Stimulated activated CD8-positive, alpha-beta memory T cell treated with anti-CD3 and anti-CD28 coated beads, Interleukin-7, amount 100 ng/mL, for 1 hour (primary cell): ENCODE measurements at places on chromosomes 11 and 22.

DNA sequence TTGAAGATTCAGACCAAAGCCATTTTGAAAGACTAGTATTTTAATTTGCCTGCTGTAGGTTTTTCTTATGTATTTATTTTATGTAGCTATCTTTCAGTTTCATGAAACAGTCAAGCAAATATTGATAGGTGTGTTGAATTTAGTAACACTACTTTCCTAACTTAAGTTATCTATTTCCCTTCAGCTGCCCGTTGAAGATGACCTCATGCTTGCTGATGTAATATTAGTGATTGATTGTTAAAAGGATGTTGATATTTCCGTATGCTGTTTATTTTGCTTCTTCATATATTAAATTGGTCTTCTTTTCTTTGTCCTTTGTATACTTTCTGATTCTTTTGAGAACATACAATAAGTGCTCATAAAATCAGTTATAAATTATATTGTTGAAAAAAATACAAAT, 86.8 kb upstream of the CHORDC1 start:
- no peak for DNase-seq

- no peak for DNase-seq
Observed at GRCh38 chr22:27420195-27420816, 381.2 kb downstream of the MN1 start.

DNA sequence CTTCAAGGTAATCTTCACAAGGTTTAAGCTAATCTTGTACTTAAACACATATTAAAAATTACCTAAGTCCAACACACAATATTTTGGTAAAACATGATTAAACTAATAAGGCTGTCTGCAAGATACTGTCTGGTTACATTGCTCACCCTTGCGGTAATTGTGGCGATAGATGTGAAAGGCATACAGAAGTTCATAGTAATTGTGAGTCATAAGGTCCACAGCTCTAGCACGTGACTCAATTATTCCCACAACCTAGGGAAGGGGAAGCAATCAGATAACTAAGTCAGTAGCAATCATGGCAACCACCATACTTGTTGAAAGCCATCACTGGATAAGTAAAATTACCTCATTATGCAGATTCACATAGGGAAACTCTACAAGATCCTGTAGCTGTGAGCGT, 30.5 kb upstream of the FNBP4 start:
- no peak for DNase-seq

DNA sequence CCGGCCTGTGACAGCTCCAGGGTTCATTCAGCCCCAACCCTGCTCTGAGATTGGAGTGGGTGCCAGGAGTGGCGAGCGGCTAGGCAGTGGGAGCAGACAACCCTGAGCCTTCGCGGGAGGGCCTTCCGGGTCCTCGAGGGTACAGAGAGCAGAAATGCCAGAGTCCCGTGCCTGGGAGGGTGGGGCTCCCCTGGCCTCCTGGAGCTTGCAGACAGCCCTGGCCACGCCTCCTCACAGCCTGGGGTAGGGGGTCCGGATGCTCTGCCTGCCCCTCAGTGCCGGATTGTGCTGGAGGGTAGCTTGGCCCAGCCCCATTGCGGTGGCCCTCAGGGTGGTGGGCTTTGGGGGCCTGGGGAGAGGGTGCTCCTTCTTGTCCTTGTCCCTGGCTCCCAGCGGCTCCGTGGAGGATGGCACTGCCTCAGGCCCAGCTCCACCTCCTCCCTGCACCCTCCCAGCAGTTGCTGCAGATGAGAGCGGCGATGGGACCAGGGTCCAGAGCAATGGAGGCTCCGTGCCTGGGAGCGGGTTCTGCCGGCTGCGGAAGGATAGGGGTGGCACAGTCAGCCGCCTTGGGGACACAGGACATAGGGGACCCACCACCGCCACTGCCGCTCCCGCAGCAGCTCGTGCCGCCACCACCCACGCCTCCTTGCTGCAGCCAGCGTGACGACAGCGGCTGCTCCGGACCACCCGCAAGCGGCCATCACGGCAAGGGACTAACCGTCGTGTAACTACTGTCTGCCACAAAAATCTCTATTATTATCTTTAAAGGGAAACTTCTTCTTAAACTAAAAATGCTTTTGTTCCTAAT, 34.9 kb upstream of the OR10G7 start:
- DNase-seq = no peak

GRCh38 chr22:30785527-30785926, 90.9 kb downstream of the OSBP2 start:
- no peak for DNase-seq

- DNase-seq = no peak
Observed at GRCh38 chr11:2824851-2825250, 60.7 kb downstream of the CDKN1C start.

- DNase-seq = no peak
Observed at GRCh38 chr11:27693398-27693797, 6.9 kb downstream of the BDNF start.

GRCh38 chr11:6926208-6927029, at the start of gene ZNF215:
Gene ZNF215, plus strand, starts transcription at chr11:6926426. Its CDS starts 5,847 bp downstream, at chr11:6932273.
- no peak for DNase-seq

DNA sequence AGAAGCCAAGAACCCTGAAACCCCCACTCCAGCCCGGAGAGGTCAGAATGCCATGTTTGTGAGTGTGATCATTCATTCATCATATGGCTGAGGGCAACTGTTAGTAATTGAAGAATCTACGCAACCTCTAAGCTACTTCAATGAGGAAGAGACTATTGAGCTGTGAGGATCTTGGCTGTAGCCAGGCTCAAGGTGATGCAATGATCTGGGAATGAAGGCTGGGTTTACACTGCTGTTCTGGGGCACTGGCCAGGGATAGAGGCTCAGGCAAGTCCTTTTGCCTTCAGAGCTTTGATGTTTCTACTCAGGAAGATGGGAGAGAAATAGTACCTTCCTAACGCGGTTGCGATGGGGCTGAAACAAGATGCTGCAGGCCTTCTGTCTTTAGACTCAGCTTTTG, 12.9 kb downstream of the CRYBB2 start:
- DNase-seq = no peak

DNA sequence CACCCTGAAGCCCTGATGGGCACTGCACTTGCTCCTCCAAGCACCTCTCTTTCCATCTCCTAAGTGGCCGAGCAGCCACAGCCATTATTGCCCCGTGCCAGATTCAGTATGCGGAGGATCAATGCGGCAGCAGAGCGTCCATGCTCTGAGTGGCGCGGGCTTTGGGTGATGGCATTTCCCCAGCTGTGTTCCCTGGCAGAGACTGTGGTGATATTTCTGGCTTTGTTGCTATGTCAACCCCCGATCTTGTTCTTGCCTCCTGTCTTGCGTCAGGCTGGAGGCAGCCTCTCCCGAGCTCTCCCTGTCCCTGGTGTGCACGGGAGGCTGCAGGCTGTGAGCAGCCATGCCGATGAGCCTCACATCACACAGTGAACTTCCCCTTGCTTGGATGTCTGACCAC, 1018.6 kb downstream of the TBC1D22A start:
- no peak for DNase-seq

GRCh38 chr11:69869311-69869939, 50.2 kb upstream of the FGF3 start:
- no peak for DNase-seq

GRCh38 chr22:32855045-32855756, 53.7 kb downstream of the TIMP3 start:
- DNase-seq = no peak

GRCh38 chr11:61370349-61371005, 8.3 kb downstream of the TMEM138 start:
- no peak for DNase-seq

DNA sequence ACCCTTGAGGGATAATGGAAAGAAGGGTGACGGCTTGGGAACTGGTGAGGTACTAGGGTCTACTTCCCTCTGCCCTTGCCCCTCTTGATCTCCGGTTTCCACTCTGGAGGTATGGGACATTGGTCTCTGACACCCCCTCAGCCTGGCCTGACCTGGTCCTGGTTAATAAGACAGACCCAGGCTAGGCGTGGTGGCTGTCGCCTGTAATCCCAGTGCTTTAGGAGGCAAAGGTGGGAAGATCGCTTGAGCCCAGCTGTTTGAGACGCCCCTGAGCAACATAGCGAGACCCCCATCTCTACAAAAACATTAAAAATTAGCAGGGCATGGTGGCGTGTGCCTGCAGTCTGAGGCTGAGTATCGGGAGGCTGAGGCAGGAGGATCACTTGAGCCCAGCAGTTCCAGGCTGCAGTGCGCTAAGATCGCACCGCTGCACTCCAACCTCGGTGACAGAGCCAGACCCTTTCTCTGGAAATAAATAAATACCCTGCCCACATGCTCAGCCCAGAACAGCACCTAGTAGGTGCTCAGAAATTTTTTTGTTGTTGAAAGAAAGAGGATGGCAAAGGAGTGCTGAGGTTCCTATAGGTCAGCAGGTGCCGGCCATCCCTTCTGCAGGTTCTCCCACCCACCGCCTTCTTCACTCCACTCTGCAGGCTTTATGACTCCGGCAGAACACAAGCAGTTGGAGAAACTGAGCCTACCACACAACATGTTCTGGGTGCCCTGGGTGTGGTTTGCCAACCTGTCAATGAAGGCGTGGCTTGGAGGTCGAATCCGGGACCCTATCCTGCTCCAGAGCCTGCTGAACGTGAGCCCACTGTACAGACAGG, 6.3 kb downstream of the BEST1 start:
- no peak for DNase-seq

DNA sequence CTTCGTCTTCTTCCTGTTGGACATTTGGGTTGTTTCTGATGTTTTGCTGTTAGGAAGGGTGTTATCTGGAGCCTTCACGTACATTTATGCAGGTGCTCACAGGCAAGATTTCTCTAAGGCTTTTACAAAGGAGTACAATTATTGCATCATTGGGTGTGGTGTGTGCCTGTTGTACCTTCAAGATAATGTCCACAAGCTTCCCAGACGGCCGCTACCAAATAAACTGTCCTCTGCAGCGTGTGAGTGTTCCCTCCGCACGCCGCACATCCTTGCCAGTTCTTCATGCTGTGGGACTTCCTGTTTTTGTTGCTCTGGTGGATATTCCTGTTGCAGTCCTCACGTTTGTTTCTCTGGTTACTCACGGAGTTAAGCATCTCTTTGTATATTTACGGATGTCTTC, 133.3 kb downstream of the TBC1D22A start:
- no peak for DNase-seq
